ENCODE measurements at places on chromosomes 1 and 21.

DNA sequence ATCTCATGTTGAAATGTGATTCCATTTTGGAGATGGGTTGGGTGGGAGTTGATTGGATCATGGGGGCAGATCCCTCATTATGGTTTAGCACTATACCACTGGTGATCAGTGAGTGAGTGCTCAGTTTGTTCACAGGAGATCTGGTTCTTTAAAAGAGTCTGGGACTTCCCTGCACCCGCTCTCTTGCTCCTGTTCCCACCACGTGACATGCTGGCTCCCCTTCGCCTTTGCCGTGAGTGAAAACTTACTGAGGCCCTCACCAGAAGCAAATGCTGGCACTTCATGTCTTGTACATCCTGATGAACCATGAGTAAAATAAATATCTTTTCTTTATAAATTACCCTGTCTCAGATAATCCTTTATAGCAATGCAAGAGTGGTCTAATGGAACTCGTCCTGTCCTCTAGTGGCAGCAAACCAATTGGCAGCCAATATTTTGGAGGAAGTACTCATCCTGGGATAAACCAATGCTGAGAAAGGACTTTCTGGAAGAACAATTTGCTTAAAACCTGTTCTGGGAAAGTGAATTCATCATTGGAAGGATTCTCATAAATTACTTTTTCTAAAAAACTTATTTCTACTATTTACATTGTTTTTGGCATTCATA is 27.8 kb upstream of the CYP4A11 start:
- DNase-seq = no peak

GRCh38 chr1:13733711-13734110 is 33.7 kb downstream of the PRDM2 start:
- no peak for DNase-seq

GRCh38 chr1:56644064-56644918 is 823 bp upstream of the PRKAA2 start:
- DNase-seq = no peak

- no peak for DNase-seq
Observed at GRCh38 chr1:221239181-221239580, 359.9 kb downstream of the HLX start.

- no peak for DNase-seq
Observed at GRCh38 chr1:180482425-180483275, 19.7 kb downstream of the ACBD6 start.

DNA sequence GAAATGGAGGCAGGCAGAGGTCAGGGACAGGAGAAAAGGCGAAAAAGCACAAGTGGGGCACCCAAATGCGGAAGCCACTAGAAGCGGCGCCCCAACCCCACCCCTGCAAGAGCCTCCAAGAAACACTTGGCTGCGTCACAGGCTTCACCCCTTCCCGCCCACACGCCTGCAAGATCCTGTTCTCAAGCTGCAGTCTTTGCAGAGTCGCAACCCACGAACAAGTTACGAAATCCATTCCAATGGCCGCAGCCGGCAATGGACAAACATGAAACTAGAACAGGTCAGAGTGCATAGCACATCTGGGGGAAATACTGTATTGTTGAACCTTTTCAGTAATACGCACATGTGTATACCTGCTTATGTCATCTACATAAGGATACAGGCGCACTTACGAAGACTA is 103.6 kb downstream of the PSMG1 start:
- DNase-seq = no peak

GRCh38 chr1:75293270-75293669 is 159.1 kb downstream of the LHX8 start:
- no peak for DNase-seq

DNA sequence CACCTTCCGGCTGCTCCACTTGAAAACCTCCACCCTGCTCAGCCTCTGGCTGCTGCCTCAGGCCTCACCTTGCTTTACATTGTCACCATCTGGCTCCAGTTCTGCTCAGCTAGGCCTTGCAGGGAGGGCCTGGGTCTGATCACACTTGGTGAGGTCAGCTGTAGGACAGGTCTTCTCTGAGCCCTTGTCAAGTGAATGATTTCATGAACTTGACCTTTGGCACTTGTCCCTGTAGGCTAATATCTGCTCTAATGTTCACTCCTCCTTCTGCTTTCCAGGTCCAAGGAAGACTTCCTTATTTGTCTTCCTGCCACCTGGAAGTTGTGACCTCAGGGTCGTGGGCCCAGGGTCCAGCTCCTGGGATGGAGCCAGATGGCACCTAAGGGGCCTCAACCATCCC is 41.4 kb downstream of the PTPRF start:
- no peak for DNase-seq

DNA sequence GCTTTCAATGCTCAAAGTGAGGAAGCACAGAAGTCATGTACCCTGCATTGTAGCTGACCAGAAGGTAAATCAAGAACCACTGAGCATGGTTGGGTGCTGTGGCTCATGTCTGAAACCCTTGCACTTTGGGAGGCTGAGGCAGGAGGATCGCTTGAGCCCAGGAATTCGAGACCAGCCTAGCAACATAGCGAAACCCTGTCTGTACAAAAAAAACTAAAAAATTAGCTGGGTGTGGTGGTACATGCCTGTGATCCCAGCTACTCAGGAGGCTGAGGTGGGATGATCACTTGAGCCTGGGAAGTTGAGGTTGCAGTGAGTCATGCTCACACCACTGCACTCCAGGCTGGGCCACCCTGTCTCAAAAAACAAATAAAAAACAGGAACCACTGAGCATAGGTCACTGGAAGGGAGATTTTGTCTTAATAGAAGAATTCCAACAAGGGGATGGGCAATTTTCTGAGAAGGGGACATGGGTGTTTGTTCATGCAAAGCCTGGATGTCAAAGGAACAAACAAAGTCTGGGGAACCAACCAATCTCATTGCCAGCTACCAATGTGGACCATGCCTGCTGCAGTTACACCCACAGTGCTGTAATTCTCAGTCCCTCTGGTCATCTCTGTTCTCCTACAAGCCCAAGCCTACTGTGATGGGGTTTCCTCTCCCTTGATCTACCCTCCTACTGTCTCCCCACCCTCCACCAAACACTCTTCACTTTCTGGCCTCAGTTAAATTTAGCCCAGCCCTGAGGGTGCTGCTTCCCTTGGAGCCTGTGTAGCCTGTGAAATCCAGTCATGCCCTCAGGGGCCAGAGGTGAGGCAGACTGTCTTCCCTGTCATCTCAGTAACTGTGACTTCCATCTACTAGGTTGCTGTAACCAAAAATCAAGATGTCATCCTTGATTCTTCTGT is 47.9 kb downstream of the ELF3 start:
- no peak for DNase-seq

DNA sequence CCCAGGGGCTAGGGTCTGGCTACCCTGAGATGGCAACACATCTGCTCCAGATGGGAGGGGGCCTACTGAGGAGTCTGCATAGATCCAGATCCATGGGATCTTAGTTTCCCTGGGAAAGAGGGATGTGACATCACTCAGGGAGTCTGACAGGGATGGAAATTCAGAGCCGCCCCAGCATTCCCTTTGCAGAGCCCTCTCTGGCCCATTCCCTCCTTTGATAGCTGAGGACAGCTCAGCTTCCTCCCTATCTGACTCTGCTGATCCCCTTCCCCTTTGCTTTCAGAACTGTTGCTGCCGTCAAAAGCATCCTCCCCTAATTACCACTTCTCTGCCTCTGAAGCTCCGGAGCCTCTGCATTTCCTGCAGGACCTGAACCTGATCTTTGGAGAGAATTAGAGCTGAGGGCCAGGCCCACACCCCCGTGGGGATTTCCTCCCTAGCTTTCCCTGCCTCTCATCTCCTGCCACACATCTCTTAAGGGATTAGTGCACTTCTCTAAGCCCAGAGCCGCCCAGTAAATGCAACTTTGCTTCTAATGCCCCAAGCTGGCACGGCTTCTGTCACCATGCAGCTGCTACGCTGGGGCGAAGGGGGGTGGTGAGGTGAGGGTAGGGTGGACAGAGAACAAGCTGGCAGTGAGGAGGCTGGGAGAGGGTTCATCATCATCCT is 9.5 kb upstream of the ASCL5 start:
- no peak for DNase-seq

- DNase-seq = no peak
Observed at GRCh38 chr1:219585837-219586455, 27.0 kb downstream of the ZC3H11B start.

DNA sequence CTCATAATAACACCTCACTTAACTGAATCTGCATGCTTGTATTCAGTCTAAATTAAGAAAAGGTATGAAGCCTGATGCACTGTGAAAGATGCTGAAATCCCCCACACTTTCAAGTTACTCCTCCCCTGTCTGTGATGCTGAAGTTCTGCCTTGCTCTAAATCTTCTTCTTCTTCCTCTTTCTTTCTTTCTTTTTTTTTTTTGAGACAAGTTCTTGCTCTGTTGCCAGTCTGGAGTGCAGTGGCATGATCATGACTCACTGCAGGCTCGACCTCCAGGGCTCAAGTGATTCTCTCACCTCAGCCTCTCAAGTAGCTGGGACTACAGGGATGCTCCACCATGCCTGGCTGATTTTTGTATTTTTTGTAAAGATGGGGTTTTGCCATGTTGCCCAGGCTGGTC is 231.0 kb upstream of the B3GALT2 start:
- DNase-seq = no peak

DNA sequence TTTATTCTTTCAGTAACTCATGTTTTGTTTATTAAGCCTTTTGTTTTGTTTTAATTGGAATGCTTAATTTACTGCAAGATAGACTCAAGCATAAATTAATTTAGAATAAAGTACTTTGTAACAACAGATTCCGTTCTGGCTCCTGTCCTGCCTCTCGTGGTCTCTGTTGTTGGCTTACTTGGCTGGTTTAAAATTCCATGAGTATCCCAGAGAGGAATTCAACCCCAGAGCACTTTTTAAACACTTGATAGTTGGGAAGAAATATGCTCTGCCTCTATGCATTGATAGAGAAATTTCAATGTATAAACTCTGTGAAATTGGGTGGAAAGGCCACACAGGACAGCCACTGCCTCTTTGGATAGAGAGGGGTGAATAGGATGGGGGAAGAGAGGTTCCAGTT is 89.7 kb downstream of the ATP5PO start:
- no peak for DNase-seq

- DNase-seq = no peak
Observed at GRCh38 chr1:44885406-44885805, 42.4 kb upstream of the PTCH2 start.

DNA sequence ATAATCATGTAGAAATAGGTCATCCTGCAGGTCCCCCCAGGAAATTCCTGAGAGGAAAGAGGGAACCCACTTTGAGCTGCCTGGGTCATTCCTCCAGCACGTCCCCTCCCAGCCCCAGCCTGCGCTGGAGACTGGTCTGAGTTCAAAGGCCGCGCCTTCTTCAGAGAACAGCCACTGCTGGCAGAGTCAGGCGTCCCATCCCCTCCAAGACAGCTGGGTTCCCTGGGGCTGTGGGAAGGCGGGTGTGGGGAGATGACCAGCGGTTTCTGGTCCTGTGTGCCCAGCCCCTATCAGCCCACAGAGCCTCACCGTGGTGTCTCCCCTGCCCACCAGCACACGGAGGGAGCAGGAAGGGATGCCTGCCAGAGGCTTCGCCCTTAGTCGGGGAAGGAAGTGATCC is 18.0 kb upstream of the TRAPPC10 start:
- DNase-seq = no peak

- no peak for DNase-seq
Observed at GRCh38 chr1:205301842-205302588, 19.5 kb downstream of the NUAK2 start.

Data from cortex of kidney (tissue), 1 donor.